ENCODE measurements at places on chromosomes 13 and 19.
A peak's percentile ranks its signal among the peaks of the same experiment; 100 is the strongest.

DNA sequence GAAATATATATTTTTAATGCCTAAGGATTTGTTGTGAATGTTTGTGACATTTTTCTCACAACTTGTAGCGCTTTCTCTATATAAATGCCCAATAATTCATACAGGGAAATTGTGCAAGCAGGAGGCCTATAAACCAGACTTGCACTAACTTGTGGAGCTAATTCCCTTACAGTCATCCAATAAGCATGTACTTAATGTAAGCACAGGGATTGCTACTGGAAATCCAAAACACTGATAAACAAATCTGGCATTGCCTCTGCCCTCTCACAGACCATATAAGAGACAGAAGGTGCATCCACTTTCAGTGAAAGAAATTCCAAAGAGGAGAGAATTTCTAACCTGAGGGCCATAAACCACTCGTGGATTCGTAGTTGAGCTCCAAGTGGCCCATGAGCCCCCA lies 518.8 kb downstream of the MYO16 start:
- peaks cover 15% of the 10 kb centered on the region for H3K27me3 ChIP-seq
- H3K27ac ChIP-seq = no peak overlapping the region
- no peaks in the 10 kb centered on the region for H3K4me1 ChIP-seq
- no peak for DNase-seq
- no peaks in the 10 kb centered on the region for H3K36me3 ChIP-seq

- peak overlapping the region; percentile 74 for H3K27ac ChIP-seq
- peaks cover 60% of the 10 kb centered on the region for H3K4me1 ChIP-seq
- DNase-seq = no peak
Observed at GRCh38 chr13:97256343-97256783, 34.2 kb downstream of the MBNL2 start.

DNA sequence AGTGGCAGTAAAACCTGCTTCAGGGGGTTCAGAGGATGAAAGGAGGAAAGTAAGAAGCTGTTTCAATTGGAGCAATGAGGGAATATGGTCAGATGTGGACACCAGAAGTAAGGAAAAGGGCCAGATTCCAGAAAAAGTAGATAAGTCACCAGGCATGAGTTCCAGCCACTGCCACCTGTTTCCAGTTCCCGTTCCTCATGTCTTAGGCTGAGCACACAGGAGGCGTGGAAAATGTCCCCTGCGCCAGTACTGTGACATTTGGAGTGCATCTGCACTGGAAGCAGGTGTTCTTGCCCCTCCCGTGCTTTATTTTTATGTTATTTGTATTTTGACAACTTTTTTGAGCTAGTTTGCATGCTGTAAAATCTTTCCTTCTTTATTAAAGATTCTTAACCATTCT lies 25.3 kb downstream of the LMO7 start:
- H3K4me3 ChIP-seq = no peak overlapping the region
- H3K4me1 ChIP-seq = no peaks in the 10 kb centered on the region
- H3K36me3 ChIP-seq = peaks cover 4% of the 10 kb centered on the region
- no peak for DNase-seq
- H3K27me3 ChIP-seq = no peaks in the 10 kb centered on the region

DNA sequence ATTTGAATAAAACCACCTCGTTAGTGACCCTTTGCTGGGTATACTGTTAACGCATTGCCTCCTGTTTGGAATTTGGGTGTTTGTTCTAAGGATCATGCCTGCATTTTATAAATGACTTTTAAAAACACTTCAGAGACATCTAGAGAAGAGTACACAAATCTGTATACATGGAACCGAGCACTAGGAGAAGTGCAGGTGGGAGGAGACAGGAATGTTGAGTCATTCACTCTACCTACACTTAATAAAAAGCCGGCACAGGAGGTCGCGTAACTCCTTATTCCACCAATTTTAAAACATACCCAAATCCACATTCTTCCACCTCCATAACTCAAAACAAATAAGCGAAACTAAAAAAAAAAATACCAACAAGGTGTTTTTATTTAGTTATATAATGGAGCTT lies 48.6 kb downstream of the FGF9 start:
- no peaks in the 10 kb centered on the region for H3K4me1 ChIP-seq
- DNase-seq = no peak
- H3K36me3 ChIP-seq = no peaks in the 10 kb centered on the region
- peaks cover 20% of the 10 kb centered on the region for H3K27me3 ChIP-seq

GRCh38 chr19:39401549-39402345 lies 4.9 kb upstream of the ZFP36 start:
- peak overlapping the region; percentile 83 for H3K4me3 ChIP-seq
- H3K27me3 ChIP-seq = no peaks in the 10 kb centered on the region
- peaks cover 64% of the 10 kb centered on the region for H3K4me1 ChIP-seq

GRCh38 chr19:31470229-31470939 lies 121.1 kb upstream of the TSHZ3 start:
- H3K27me3 ChIP-seq = peaks cover 8% of the 10 kb centered on the region
- H3K4me1 ChIP-seq = no peaks in the 10 kb centered on the region
- H3K4me3 ChIP-seq = no peak overlapping the region
